ENCODE measurements at places on chromosomes 6 and 20.

DNA sequence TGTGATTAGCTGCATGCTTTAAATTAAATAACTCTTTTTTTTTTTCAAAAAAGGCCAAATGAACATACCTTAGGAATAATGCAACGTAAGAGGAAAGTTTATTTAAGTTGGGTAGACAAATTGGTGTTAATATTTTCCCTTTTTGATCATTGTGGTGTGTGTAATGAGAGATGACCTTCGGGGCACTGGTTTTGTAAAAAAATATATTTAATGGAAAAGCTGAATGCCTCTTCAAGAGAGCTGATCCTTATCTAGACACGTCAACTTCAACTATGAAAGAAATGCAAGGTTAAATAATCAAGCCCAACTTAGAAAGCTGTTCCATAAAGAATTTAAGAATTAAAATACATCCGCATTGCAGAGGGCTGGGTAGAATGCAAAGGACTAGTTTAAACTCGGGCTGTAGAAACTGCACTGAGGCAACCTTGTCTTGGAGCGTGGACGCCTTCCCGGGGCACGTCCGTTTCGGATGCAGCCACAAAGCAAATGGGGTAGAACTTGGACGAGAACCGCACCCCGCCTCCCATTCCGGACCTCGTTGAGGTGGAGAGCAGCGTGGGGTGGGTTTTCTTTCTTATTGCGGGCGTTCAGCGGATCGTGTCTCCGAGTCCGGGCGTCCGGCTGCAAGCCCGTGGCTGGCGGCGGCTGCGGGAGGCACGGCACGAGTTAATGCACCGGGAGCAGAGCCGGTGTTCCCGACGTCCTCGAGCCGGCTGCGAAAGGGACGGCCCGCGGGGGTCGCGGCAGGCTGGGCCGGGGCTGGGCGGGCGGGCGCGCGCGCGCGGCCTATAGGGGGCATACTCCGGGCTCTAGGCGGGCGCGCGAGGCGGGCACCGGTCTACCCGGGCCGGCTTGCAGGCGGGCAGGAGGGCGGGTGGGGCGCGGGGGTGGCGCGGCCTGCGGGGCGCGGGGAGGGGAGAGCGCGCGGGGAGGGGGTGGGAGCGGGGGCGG lies 1.9 kb downstream of the JARID2 start:
- peak; percentile 67 for DNase-seq

GRCh38 chr6:105483492-105483891 lies 80.6 kb upstream of the PREP start:
- no peak for DNase-seq

DNA sequence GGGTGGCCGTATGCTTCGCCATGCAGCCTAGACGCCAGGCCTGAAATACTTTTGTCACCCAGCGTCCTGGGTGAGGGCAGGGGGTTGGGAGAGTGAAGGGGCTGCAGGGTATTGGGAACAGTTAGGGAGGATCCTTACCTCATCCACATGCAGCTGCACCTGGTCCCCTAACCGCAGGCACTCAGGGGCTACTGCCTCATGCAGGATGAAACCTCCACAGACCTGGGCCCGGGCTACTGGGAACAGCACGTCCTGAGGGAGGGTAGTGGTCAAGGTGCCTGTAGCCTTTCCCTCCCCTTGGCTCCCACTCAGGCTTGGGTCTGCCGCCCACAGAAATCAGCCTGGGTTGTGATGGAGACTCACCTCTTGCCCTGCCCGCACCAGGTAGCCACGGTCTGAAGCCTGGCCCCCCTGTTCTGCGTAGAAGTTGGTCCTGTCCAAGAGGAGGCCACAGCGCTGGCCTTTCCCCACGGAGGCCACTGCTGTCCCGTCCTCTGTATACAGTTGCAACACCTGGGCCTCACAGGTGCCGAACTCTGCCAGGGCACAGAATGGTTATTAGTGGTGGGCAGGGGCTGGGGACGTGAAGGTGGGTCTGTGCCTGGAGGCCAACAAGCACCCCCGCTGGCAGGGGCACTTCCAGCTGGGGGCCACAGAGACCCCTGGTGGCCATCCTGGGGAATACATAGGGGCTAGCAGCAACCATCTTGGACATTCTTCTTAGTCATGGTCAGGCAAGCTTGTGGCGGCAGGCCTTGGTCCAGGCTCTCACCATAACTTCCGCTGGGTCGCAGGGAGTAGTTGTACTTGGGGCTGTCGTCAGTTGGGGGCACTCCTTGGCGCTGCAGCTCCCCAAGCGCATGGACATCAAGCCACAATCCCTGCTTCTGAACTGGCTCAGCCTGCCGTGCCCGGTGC lies 8.6 kb downstream of the AARS2 start:
- DNase-seq, result peak; percentile 37

- DNase-seq, result no peak
These were observed 30.8 kb upstream of the CEP162 start for GRCh38 chr6:84258268-84258667.

GRCh38 chr6:34049395-34050342 lies 96.2 kb downstream of the GRM4 start:
- DNase-seq, result no peak

DNA sequence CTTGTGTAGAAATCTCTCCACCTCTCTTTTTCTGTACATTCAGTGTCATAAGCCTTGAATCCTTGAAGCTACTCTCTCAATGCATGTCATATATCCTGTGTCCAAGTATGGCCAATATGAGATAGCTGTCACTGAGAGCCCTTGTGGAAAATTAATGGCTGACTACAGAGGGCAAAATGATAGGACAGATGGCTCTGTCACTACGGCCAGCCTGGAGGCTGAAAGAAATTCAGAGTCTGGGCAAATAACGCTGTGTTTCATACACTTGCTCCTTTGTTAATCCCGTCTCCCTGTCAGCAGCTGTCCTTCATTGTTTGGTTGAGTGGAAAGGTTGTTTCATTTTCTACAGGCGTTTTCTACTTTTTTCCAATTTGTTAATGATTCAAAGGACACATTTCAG lies 70.4 kb upstream of the VGLL2 start:
- no peak for DNase-seq

GRCh38 chr6:137754866-137755265 lies 112.2 kb upstream of the TNFAIP3 start:
- DNase-seq, result no peak

GRCh38 chr6:38241200-38241871 lies 398.4 kb downstream of the BTBD9 start:
- DNase-seq, result no peak

- no peak for DNase-seq
These were observed 7.5 kb downstream of the SYCP2 start for GRCh38 chr20:59925899-59926298.

DNA sequence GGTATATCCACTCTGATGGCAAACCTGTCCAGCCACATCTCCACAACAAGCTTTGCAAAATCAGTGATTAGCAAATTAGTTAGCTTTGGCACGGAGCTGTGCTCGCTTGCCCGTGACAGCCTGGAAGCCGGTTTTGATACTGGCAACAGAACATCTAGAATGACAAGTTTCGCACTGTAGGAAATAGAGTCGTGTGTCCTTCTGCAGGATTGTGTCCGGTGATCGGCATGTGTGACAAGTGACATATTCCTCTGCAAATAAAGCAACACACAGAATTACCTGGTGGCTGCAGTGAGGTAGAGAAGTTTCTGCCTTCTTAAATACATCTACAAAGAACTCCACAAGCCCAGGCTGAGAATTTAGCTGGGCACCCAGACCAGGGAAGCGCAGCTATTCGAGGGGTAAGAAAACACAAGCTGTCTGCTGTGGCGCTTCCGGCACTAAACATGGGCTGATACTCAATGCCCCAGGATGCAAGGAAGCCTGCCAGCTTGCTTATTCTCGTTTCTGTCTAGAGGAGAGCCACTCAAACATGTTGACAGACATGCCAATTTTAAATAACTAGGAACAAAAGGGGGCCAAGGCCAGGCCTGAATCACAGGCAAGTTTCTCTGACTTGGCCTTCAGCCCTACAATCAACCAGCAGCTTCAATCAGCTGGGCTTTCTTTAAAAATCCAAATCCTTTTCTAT lies 22.2 kb downstream of the EIF2S2 start:
- DNase-seq, result no peak

- no peak for DNase-seq
These were observed 90.8 kb downstream of the MYLK4 start for GRCh38 chr6:2659882-2660281.

DNA sequence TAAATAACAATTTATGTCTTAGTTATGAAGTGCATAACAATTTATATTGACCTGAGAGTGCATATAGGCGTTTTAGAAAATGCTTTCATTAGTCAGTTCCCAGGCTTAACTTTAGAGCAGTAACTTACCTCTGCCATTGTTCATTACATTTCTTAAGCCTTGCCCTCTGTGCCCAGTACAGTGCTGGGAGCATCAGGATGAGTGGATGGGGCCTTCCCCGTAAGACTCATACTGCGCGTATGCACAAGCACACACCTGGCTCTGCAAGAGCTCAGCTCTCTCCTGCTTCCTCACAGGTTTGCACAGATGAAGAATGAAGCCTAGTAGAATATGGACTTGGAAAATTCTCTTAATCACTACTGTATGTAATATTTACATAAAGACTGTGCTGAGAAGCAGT lies 125.0 kb downstream of the MAP3K4 start:
- no peak for DNase-seq

- no peak for DNase-seq
These were observed 10.1 kb upstream of the GMEB2 start for GRCh38 chr20:63636752-63637628.

GRCh38 chr6:7343546-7344475 lies 30.8 kb upstream of the SSR1 start:
- no peak for DNase-seq

DNA sequence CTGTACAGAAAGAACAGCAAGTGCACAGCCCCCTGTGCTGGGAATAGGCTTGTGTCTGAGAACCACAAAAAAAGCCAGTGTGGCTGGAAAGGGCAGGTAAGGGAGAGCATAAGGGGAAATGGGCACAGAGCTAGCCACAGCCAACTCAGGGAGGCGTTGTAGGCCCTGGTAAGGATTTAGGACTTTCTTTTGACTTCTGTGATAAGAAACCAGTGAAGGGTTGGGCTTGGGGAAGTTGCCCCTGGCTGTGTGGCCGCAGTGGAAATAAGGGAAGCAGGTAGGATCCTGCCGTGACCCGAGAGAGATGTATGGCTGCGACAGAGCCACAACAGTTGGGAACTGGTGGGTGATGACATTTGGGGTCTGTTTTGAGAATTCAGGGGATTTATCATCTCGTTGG lies 30.0 kb upstream of the PHACTR2 start:
- no peak for DNase-seq

GRCh38 chr20:58565461-58566175 lies 50.4 kb upstream of the APCDD1L start:
- DNase-seq, result no peak

GRCh38 chr20:54133434-54134427 lies 40.1 kb downstream of the CYP24A1 start:
- DNase-seq, result no peak

DNA sequence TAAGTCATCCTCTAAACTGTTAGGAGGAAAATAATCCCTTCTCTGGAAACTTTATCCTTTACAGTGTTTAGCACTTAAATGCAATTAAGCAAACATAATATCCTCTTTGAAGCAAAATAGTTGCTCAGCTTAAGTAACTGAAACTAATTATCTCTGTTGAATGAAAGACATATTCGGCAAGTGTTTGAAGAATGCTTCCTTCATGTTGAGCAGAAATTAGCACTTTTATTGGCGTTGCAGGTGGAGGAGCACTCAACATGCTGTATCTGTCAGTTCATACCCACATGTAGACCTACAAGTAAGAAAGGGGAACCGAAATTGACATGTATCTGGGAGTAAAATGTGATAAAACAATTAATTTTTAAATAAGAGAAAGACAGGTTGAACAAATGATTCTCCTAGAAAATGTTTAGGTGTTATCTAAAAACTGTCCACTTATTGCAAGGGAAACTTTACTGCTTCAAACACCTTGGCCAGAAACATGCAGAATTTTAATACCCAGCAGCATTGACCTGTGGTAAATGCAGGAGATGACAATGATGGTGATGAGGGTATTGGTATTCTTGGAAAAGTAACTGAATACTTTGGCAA lies 987.0 kb upstream of the MAP3K7 start:
- no peak for DNase-seq

DNA sequence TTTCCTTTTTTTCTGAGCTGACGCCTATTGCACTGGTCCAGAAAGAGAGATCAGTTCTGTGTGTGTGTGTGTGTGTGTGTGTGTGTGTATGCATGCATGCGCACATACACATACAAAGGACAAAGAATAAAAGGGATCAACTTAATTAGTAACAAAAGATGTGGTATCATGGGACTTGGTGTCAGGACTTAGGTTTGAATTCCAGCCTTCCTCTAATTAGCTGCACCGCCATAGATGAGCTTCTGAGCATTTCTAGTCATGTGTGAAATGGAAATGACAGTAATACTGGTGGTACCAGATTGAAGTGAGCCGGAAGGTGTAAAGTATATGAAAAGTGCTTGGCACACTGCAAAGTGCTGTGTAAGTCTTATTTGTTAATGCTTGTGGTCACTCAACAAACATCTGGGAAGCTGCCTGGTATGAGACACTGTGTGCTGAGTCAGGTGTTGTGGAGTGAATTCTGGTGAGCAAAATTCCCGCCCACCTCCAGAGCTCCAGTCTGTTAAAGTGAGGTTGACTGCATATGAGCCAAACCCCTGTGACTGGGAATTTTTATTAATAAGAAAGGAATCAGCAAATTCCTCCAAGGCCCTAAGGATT lies 12.4 kb downstream of the DAAM2 start:
- DNase-seq, result no peak

- DNase-seq, result no peak
These were observed 176.5 kb upstream of the GJE1 start for GRCh38 chr6:141956046-141956761.

GRCh38 chr6:42748203-42748898 lies 2.4 kb upstream of the TBCC start:
- DNase-seq, result no peak

DNA sequence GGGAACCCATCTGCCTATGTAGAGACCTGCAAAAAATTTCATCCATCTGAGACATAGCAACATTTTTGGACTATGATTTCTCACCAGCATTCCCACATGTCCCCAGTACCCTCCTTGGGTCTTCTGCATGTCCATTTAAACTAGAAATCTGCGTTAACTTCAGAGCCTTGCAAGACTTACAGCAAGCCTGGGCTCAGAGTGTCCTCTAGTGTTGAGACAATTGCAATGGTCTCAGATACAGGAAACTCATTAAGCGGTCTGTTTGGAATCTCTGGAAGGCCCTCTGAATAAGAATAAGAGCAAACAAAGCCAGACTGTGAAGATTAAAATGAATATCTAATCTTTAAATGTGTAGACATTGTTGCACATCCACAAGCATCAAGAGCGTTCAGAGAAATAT lies 20.5 kb upstream of the PI3 start:
- no peak for DNase-seq

- no peak for DNase-seq
These were observed 186.6 kb upstream of the FOXQ1 start for GRCh38 chr6:1125297-1125696.

GRCh38 chr6:33727126-33727525 lies 15.6 kb upstream of the UQCC2 start:
- DNase-seq, result no peak

DNA sequence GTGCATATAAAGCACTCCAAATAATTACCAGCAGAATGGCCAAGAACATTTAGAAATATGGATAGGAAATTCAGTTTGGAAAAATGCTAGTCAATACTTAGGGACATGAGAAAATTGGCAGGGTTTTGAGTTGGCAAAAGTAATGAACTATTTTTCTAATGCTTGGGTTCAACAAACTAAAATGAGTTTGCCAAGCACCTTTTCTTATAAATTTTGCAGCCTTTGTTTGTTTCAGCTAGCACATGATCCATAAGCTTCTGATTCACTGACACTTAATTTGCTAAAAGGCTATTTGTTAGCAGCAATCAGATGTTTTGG lies 324.8 kb downstream of the QKI start:
- DNase-seq, result no peak
